ENCODE measurements at places on chromosomes 1 and 21. TPM values are rescaled to one million over a fixed set of nuclear protein-coding genes. Genes with fewer than 3 reads are reported as not detected.

The GCSAML gene
- 0.05 TPM for total RNA-seq

The RAVER2 gene
- 30.1 TPM for total RNA-seq

- no peak for DNase-seq
Observed at GRCh38 chr1:98388441-98388840, 273.1 kb upstream of the SNX7 start.

DNA sequence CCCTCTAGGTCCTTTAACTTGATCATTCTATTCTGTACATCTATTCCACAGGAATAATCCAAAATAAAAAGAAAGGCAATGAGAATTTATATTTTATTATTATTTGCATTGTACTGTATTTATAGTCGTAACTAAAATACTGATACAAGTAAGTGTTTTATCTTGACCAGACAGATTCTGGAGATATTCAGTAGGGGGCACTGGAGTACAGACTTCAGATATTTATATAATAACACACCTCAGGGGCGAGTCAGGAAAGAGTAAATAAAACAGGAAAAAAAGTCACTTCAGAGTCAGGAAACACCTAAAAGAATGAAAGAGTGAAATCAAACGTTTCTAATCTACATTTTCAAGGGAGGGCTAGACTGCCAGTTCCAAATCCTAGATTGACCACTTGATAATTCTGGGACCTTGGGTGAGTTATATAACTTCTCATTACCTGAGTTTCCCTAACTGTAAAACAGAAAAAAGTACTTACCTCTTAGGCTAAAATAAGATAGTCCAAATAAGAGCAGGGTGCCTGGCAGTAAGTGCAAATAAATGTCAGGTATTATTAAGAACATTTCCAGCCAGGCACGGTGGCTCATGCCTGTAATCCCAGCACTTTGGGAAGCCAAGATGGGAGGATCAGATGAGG lies 31.1 kb upstream of the MTF1 start:
- no peak for DNase-seq

DNA sequence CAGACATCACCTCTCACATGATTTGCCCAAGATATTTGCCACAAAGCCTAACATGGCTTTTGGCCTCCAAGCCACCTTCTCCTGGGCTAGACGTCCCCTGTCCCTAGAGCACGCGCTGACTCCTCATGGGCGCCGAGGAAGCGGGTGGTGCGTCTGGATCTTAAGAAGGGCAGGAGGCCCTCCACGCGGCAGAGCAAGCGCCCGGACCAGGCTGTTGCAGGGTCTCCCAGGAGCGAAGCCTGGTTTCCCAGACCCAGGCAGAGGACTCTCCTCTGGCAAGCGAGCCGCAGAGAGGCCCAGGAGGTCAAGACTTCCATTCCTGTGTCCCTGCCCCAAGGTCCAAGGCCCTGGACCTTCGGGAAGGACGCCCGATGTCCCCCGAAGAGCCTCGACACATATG lies 101.7 kb upstream of the TTC34 start:
- DNase-seq, result no peak

DNA sequence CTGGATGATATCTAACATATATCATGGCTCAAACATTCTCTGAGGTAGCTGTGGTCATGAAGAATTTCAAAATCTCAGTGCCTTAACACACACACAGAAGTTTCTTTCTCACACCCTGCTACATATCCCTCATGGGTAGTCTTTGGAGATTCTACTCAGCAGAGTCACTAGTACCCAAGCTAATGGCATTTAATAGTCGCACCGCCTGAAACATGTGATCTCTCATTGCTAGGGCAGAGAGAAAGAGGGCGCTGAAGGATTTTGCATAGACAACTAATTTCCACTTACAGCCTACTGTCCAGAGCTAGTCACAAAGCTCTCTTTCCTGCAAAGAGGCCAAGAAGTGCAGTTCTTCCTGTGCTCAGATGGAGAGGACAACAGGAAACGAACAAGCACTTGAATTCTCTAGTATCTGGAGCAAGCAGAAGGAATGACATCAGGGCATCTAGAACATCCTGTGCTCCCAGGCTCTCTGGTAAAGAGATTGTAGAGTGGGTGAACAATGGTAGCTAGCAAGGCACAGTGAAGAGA lies 183.4 kb upstream of the PTBP2 start:
- no peak for DNase-seq

The CCDC17 gene
- total RNA-seq, result 1.2 TPM
